Tibial artery (tissue), 4 donors: ENCODE measurements at places on chromosomes 13 and 19.
A peak's percentile ranks its signal among the peaks of the same experiment; 100 is the strongest.

GRCh38 chr13:80955501-80955900 lies 614.6 kb upstream of the SPRY2 start:
- DNase-seq, result no peak

DNA sequence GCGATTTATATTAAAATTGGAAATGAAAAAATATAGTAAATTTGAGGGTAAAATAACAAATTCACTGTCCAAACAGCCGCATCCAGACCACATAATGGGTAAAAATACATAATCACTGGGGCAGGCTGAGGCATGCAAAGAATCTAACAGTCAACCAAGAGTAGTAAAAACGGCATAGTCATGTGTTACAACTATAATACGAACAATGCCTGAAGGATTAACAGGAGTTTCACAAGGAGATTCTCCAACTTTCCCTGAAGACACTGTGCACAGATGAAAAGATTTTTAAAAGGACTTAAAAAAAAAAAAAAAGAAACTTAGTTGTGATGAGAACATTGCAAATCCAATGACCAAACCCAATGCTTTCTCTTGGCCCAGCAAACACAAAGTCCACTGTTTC lies 20.4 kb upstream of the ATXN8OS start:
- no peak for DNase-seq

DNA sequence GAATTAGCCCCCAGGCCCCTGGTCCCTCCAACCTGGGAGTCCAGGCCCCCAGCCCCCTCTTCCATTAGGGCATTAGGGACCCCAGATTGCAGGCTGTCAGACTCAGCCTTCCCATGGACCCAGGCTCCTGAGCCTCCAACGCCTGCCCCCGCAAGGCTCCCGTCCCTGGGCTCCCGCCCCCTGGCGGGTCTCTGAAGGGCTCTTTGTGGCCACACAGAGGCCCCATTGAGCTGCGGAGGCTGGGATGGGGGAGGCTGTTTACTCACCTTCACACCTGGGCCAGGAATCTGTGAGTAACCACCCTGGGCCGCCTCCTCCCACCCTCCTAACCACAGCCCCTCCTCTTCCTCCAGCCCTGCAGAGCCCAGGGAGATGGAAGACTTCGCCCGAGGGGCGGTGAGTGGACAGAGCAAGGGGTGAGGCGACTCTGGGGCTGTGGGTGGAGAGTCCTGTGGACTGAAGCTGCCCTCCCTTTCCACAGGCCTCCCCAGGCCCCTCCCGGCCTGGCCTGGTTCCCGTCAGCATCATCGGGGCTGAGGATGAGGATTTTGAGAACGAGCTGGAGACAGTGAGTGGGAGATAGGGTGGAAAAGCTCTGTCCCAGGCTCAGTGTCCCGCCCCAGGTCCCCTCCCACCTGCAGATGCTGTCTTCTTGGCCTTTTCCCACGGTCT lies 4.9 kb downstream of the ARHGEF1 start:
- no peak for DNase-seq

GRCh38 chr19:12015753-12016116 lies 19.7 kb downstream of the ZNF433 start:
- DNase-seq, result no peak

- no peak for DNase-seq
Observed at GRCh38 chr13:32107474-32107873, 75.9 kb downstream of the FRY start.

DNA sequence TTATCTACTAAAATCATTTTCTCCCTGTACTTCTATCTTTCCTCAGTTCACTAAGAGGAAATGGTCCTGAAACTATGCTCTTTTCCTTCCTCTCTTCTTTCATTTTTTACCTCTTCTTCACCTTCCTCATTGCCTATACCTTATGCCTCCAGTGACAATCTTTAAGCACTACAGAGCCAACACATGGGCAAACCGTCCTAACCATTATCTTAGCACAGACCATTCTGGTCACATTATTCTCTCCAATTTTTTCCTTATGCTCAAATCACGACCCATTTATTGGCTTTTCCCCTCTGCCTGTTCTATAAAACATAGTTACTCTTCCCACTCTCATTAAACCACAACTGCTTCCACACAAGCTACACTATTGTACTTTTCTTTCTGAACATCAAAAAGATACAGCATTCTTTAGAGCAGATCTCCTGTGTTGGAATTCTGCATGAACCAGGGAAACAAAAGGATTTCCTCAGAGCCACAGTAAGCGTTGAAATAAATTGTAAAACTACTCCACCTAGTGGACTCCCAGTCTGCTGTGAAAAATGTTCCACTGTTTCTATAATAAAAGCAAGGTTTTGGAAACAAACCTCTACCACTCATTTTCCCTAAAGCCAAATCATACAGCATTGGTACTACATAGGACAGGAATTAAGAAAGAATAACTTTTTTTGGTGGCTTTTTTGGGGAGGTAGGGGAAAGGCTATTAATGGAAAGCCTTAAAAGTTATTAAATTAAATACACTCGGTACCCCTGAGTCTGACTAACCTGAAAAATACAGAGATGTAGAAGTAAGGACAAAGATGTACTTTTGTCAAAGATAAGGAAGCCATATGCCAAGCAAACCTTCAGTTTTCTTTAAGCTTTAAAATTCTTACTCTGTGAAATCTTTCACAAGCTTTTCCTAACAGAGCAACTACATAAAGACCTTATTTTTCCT lies 19.5 kb downstream of the NUFIP1 start:
- DNase-seq, result no peak

DNA sequence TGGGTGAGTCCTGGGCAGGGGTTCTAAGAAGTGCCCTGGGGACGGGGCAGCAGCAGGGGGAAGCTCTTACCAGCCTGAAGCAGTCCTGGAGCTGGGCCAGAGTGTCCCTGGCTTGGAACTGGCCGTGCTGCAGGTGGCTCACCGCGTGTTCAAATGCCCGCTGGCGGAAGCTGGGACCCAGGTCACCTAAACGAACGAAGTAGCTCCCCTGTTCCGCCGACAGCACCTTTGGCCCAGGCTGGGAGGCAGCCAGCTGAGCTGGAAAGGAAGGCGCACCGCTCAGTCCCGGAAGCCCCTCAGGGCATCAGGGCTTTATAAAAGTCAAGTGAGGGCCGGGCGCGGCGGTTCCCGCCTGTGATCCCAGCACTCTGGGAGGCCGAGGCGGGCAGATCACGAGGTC lies 9.6 kb downstream of the PLIN4 start:
- DNase-seq, result no peak

GRCh38 chr13:62357887-62358645 lies 942.4 kb upstream of the PCDH20 start:
- no peak for DNase-seq

DNA sequence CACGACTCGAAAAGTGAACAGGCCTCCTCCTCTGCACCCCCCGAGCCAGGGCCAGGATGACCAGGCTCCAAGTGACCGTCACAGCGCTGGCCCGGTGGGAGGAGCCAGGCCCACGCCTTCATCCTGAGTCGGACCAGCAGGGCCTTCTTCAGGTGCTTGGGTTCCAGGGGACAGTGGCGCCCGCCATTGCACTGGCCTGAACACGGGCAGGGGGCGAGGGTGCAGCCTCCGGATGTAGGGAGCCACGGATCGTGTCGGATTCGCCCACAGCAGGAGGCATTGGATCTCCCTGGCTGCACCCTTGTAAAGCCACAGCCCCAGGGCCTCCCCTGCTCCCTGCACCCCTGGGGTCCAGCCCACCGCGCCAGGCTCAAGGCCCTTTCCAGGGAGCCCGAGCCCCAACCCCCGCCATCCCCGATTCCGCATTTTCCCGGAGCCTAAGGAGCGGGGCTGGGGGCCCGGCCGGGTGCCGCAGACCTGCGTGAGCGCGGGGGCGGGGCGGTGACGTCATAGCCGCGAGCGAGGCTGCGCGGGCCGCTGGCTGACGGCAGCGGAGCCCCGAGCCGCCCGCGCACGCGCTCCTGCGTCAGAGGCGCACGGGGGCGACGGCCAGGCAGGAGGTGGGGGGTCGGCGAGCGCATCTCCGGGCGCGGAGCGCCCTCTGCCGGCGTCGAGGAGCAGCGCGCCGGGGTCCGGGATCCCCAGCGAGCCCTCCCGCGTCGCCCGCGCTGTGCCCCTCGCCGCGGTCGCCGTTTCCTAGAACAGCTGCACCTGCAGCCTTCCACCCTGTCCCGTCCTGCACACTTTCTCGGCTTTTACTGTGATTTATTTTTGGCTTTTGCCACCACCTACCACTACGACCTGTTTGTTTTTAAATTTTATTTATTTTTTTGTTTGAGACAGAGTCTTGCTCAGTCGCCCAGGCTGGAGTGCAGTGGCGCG lies 1.5 kb upstream of the ATP5F1D start:
- peak; percentile 93 for DNase-seq

- DNase-seq, result no peak
Observed at GRCh38 chr19:28898249-28898648, 314.7 kb downstream of the UQCRFS1 start.

DNA sequence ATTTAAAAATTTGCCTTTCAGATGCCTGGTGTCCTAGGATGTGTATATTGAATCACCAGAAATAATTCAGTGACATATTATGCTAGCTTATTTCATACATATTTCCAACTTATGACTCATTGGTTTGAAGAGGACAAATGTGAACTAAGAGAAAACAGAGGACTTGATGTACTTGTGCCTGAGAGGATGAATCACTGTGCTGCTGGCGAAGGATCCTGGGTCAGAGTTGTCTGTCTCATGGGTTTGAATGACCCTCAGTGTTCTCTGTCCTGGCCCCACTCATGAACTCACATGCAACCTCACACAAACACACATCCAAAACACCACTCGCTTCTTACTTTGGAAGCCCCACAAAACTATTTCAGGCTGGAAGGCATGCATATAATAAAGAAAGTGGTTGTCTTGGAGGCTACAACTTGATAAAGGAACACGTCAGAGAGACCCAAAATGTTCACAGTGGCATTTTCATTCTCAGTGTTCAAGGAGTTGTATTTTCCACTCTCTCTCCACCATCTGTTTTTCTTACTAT lies 129.0 kb upstream of the SPRY2 start:
- peak; percentile 93 for DNase-seq

DNA sequence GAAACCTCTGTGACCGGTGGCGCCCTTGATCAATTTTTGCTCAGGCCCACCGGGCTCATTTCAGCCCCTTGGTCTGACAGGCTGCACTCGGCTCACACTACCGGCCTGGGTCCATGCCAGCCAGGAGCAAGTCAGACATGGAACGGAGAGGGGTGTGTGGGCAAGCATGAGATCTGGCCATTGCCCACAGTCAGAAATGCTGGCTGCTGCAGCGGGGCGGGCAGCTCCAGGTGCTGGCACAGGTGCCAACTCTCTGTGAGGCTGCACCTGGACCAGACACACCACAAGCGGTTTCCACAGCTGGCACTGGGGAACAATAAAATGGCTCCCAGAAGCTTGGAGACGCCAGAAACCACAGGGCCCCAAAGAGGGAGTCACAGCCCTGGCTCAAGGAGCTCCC lies 43.6 kb upstream of the LPAR6 start:
- no peak for DNase-seq

- no peak for DNase-seq
Observed at GRCh38 chr13:92459306-92459705, 767.3 kb upstream of the GPC6 start.

DNA sequence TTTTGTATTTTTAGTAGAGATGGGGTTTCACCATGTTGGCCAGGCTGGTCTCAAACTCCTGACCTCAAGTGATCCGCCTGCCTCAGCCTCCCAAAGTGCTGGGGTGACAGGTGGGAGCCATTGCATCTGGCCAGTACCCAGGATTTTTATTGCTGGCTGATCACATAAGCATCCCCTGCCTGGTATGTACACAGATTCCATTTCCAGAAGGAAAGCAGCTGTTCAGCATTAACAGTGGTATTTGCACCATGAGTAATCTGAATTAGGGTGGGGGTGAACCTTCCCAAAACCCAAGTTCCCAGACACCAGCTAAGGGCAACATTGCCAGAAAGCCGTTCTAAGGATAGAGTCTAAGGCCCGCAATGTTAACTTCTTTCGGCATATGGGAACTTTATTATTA lies 7.3 kb downstream of the ZNF555 start:
- DNase-seq, result no peak

DNA sequence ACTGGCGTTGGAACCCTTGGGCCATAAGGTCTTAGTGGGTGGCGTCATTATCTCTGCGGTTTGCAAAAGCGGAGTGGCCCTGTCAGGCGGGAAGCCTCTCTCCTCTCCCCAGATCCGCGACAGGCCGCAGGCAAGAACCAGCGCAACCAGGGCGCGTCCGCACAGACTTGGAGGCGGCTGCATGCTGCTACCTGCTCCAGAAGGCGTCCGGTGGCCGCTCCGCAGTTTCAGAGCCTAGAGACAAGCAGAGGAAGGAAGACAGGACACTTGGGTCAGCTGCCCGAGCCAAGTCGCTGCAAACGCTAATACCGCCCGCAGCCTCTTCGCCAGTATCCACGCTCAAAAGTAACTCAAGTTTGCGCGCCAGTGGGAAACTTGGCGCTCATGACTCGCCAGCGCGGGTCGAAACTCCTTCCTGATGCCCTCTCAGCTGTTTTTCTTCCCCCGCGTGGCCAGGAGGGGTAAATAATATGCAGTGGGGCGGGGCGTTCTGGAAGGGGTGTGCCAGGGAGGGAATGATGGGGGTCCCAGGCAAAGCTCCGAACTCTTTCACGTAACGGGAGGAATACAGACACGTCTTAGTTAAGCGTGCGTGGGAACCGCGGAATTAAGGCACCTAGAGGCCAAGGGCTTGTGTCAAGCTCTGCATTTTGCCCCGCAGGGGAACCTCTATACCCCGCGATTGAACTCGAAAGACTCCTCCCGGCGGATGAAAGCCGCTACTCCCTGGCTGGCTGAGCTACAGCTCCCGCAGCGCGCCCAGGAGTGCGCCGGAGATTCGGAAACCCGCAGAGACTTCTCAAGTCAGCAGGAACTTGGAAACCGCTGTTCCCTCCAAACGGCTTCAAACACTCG lies at the start of gene EDNRB:
EDNRB (minus strand) TSS at position 441 of the 855 bp plus-strand sequence; CDS start at position 183, 258 bp downstream.
- no peak for DNase-seq

- DNase-seq, result no peak
Observed at GRCh38 chr19:4649392-4650047, 10.2 kb downstream of the TNFAIP8L1 start.

- no peak for DNase-seq
Observed at GRCh38 chr13:73450583-73450982, 391.8 kb downstream of the KLF5 start.
